ENCODE measurements at places on chromosomes 2 and 18.
A peak's percentile ranks its signal among the peaks of the same experiment; 100 is the strongest.

GRCh38 chr18:71797554-71797953, 746.6 kb downstream of the CBLN2 start:
- DNase-seq = no peak

DNA sequence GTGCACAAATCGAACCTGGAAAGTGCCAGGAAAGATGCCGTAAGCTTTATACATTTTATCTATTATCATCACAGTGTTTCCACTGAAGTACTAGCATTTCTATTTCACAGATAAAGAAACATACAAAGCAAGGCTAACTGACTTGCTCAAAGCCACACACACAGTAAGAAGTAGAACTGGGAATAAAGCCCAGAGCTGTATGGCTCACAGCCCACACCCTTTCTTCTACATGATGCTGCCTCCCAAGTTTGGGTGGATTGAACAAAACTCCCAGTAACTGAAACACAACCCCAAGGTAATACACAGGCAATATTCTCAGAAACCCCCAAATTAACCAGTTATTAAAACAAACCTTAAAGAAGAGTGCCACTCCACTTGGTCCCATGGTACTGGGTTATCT, 11.2 kb downstream of the SAP130 start:
- DNase-seq = no peak

DNA sequence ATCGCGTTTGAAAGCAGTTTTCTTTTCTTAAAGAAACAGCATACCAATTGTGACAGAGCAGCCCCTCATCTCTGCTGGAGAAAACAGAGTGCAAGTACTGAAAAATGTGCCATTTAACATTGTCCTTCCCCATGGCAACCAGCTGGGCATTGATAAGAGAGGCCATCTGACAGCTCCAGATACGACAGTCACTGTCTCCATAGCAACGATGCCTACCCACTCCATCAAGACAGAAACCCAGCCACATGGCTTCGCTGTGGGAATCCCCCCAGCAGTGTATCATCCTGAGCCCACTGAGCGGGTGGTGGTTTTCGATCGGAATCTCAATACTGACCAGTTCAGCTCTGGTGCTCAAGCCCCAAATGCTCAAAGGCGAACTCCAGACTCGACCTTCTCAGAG, 9.5 kb downstream of the GRHL1 start:
- no peak for DNase-seq

DNA sequence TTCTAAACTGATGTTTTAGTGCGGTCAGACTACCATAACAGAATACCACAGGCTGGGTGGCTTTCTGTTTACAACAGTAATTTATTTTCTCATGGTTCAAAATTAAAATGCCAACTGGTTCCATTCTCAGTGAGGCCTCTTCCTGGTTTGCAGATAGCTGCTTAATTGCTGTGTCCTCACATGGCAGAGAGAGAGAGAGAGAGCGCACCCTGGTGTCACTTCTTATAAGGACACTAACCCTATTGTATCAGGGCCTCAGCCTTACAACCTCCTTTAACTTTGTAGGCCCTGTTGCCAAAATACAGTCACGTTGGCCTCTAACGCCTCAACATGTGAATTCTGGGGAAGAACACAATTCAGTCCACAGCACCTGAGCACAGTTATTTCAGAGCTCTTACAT, 37.5 kb upstream of the ZNF385B start:
- no peak for DNase-seq

DNA sequence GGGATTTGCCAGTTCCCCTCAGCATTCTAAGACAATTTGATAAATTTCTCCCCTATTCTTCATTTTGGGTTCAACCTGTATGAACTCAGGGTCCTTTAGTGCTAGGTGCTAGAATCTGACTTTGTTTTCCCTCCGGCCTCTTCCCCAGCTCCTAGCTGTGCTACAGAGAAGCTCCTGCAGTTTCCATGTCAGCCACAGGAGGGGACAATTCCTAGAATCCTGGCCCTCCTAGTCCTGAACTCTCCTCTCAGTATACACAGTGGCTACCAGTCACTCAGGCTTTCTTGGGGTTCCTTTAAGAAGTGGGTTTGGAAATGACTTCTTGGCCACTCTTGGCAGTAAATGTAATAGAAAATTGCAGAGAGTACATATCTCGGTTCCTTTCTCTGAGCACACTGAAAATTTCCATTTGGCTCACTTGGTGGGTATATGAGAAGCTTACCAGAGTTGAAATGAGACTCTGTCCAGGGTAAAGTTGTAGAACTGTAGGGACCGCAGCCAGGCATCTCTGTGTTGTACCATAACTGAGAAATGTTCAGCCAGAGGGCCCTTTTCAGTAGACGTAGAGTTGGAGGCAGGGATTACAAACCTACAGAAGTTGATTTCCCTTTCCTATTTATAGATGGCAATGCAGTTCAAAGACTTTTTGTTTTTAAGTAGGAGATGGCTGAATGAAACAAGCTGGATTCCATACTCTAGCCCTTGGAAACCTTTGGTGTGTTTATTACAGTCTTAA, 5.0 kb upstream of the CHST10 start:
- no peak for DNase-seq

GRCh38 chr2:119841550-119841949, 81.8 kb downstream of the PTPN4 start:
- no peak for DNase-seq

GRCh38 chr2:235283246-235283645, 210.6 kb upstream of the AGAP1 start:
- no peak for DNase-seq

- no peak for DNase-seq
Observed at GRCh38 chr2:44778221-44778654, 163.3 kb upstream of the SIX3 start.

GRCh38 chr2:26816893-26817292, 31.0 kb downstream of the CENPA start:
- DNase-seq = no peak

DNA sequence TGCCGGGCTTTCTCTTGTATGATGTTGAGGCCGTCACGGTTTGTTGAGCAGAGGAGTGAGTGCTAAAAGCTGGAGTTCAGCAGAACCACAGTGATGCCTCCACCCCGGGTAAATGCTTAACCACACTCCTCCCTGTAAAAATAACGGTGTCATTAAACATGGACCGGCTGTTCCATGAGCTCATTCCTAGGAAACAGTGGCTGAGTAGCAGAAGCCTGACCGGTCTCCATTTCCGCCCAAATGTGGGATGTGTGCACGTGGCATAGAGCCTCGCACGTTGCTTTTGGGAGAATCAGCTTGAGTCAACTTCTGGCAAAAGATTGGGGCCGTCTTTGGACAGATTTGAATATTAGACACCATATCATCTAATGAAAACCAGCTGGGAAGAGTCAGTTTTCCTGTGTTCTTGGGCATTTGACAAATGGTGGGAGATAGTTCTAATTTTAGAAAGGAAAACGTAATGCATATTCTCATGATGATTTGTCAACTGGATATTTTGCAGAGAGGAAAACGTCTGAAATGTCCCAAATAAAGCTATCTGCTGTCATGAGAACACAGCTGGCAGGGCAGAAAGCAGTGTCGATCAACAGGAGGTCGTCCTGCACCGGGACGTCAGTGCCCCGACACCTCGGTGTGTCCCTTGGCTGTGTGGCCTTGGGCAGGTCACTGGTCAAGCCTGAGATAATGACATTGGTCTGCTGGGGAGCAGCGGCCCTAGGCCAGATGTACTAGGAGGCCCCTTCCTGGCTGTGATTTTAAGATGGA, 42.4 kb downstream of the LRRFIP1 start:
- DNase-seq = no peak

GRCh38 chr2:144339048-144339447, 180.9 kb downstream of the ZEB2 start:
- DNase-seq = no peak

GRCh38 chr2:173462892-173463840, 108.5 kb downstream of the CDCA7 start:
- DNase-seq = no peak

DNA sequence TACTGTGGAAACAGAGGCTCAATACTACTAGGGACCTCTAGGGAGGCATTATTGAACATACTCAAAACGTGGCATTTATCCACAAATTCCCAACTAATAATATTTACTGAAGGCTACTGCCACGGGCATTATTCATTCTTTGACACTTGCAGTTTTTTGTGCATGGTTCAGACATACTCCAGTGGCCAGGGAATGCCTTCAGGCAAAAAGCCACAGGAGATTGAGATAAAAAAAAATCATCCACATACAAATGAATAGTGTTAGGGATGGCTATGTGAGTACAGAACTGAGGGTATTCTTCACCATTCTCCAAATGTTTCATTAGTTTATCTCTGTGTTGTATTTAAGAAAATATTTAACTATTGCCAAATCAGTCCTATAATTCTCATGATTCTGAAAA, 974.9 kb upstream of the PIK3C3 start:
- DNase-seq = no peak

DNA sequence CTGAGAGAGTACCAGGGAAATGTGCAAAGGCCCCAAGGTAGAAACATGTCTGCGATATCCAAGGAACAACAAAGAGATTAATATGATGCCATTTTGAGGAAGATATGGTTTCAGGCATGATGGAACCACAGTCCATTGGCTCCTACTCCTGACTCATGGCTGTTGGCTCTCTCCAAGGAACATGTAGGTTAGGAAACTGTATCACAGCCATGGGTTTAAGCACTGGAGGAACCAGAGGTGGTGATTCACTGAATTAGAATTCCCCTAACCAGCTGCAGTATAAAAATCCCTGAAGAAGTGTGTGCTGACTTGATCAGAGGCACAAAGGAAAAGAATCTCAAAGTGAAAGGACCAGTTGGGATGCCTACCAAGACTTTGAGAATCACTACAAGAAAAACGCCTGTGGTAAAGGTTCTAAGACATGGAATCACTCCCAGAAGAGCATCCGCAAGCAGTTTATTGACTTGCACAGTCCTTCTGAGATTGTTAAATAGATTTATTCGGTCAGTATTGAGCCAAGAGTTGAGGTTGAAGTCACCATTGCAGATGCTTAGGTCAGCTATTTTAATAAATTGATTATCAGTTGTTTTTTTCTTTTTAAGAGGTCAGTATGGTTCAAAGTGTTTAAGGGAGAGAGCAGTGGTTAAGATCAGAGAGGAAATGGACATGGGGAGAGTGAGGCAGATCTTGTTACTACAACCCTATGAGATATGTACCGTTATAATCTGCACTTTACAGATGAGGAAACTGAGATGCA, 110.7 kb upstream of the OTX1 start:
- DNase-seq = no peak

DNA sequence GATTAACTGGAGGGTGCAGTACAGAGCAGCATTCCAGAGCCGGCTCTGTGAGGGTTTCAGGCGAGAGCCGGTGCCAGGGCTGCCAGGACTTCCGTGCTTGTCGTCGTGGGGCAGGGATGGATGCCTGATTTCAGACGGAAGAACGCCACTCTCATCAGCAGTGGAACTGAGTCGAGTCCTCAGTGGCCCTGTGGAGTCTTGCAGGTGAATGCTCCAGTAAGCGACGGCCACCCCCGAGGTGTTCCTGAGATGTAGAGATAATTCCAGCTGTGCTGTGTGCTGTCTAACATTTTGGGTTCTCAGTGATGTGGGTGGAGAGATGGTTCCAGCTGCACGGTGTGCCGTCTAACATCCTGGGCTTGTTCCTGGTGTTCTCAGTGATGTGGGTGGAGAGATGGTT, 103.1 kb upstream of the ALKAL2 start:
- no peak for DNase-seq

GRCh38 chr2:28521663-28522062, 25.8 kb downstream of the PLB1 start:
- no peak for DNase-seq

- DNase-seq = no peak
Observed at GRCh38 chr2:69217333-69218080, 169.5 kb downstream of the GFPT1 start.

GRCh38 chr2:14256890-14257289, 375.6 kb upstream of the LRATD1 start:
- no peak for DNase-seq

GRCh38 chr2:189369566-189369965, 71.7 kb upstream of the WDR75 start:
- no peak for DNase-seq

DNA sequence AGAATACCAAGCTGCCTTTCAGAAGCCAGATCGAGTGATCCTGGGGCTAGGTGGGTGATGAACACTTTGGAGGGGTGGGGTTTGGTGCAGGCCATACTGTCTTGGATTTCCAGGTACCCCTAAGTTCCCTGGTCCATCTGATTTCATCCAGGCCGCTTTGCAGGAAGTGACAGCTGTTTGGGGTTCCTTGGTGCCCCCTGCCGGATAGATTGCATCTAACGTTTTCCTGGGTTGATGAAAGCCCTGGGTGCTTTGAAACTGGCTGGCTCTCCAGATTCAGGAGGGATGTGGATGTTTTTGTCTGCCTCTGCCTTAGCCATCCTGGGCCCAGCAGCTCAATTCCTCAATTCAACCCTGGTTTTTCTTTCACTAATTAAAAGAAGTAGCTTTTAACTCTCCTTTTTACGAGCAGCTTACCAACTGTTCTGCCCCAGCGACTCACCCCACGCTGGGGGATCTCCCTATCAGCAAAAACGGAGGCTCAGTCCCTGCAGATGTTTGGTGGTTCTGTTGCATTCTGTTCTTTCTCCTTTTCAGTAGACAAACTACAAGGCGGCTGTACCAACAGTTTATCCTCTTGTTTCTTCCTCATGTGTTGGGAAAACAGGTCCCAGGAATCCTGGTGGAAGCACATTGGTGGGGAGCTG, 37.1 kb downstream of the ARHGEF4 start:
- peak; percentile 54 for DNase-seq

DNA sequence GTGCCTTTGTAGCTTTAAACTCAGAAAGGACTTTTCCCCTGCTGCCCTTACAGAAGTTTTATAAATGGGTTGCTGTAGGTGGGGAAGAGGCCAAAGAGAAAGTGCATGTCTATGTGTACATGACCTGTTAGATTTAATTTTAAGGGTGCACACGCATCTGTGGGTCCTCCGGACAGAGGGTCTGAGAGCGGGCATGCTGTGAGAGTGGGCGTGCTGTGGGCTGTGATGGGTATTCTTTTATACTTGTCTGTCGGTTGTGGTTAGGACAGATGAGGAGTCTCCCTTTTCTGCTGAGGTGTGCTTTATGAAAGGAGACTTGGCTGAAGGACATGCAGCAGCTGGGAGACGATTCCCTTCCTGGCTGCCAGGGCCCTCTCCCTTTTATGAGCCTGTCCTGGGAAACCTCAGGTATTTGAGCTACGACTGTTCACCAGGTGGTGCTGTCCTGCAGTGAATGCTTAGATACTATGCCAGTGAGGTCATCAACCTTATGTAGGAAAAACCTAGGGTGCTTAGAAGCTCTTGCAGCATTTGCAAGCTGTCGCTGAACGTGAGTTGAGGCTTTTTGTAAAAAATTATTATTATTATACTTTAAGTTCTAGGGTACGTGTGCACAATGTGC, 67.5 kb downstream of the TANC1 start:
- DNase-seq = no peak

GRCh38 chr2:45256173-45256866, 247.1 kb upstream of the SIX2 start:
- no peak for DNase-seq

GRCh38 chr2:7411691-7412090, 494.5 kb downstream of the RNF144A start:
- DNase-seq = no peak
